ENCODE measurements at places on chromosomes 11 and 22.

DNA sequence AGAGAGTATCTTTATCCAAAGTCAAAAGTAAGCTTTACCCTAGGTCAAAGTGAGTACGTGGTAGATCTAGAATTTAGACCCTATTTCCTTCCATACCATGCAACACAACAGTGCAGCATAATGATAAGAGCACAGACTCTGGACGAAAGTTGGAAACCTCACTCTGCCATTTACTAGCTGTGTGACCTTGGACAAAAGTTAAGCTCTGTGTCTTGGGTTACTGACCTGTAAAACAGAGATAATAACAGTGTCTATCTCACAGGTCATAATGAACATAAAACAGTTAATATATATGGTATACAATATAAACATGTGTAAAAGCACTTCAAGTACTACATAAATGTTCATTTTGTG lies 13.6 kb upstream of the CHRNA10 start:
- no peak for DNase-seq

DNA sequence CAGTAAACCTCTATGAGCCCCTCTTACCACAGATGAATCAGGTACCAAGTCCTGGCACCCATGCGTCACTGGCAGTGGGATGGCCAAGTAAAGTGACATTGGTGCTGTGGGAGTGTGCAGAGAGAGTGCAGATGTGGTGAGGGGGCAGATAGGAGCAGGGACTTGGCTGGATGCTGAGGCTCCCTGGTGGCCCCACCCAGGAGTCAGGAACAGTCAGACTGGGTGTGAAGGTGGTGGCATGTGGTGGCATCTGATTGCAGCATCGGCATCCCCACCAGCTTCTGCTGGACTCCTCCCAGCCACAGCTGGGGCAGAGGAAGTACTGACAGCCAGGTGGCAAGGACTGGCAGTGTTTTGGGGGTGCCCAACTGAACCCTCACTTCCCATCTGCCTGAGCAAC lies 11.4 kb downstream of the DGAT2 start:
- DNase-seq, result no peak

- DNase-seq, result no peak
Measured at GRCh38 chr22:23263651-23264555, 83.6 kb downstream of the BCR start.

GRCh38 chr11:86013713-86014112 lies 55.2 kb downstream of the PICALM start:
- DNase-seq, result no peak

- DNase-seq, result no peak
Measured at GRCh38 chr11:114616516-114616915, 20.9 kb upstream of the NXPE4 start.

DNA sequence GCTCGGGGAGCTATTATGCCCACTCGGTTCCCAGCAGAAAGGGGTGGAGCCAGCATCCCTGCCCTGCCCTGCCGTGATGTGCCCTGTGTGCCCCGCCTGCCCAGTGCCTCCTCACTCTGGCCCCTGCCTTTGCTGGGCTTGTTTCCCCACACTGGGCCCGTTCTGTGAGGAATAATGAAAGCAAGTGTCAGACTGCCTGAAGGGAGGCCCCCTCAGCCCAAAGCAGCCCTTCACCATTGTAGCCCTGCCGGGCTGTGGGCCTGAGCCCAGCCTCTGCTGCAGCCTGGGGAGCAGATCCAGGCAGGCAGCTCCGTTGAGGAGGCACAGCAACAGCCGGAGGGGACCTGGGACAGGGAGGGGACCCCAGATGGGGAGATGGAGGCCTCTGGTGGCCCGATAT lies 20.2 kb upstream of the NEFH start:
- no peak for DNase-seq

DNA sequence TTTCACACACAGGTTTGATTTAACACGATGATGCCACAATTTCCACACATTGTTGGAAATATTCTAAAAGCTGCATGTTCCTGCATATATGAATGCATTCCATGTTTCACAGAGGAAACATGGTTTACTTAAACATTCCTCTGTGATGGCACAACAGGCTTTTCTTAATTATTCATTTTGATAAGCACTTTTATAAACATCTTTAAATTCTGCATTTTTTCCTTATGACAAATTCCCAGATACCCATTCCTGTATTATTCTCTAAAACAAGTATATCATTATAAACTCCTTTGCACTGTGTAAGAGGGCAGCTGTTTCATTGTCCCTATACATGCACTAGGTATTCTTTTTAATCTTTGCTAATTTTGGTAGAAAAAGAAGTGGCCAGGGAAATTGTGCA lies 532.3 kb downstream of the SOX6 start:
- DNase-seq, result no peak

GRCh38 chr11:7793233-7793632 lies 3.5 kb downstream of the OR5P2 start:
- no peak for DNase-seq

- DNase-seq, result peak; percentile 39
Measured at GRCh38 chr11:20647976-20648565, 21.3 kb upstream of the NELL1 start.

DNA sequence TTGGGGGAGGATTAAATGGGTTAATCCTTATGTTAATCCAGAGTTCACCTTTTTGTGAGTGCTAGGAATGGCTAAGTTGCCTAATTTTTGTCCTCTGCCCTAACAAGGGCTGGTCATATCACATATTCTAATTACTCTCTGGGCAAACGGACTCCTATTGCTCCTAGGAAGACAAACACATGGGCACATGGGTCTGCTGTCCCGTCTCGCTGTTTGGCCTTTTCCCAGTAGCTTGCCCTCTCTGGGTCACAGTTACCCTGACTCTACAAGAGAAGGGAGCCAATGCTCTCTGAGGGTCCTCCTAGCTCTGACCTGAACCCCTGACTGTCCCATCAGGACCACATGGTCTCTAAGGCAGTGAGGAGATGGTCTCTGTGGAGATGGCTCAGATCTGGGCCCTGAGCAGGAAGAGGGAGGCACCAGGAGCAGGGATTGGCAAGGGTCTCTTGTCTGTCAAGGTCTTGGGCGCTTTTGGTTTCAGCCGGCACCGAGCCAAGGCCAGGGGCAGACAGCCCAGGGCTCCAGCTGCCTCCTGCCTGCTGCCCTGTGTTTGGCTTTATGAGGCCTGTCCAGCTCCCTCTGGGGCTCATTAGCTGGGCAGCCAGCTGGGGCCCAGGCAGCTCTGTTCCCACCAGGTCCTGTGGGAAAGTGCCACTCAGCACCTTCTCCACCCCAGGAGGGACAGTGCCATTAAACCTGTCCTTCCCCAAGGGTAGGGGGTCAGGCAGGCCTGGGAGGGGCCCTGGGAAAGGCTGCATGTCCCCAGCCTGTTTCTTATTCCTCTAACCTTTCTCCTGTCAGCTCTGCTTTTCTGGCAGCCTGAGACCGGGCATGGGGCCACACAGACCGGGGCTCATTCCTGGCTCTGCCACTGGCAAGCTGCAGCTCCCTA lies 559.9 kb downstream of the MN1 start:
- DNase-seq, result no peak

- peak; percentile 48 for DNase-seq
Measured at GRCh38 chr11:119107538-119108145, 498 bp downstream of the C2CD2L start.

DNA sequence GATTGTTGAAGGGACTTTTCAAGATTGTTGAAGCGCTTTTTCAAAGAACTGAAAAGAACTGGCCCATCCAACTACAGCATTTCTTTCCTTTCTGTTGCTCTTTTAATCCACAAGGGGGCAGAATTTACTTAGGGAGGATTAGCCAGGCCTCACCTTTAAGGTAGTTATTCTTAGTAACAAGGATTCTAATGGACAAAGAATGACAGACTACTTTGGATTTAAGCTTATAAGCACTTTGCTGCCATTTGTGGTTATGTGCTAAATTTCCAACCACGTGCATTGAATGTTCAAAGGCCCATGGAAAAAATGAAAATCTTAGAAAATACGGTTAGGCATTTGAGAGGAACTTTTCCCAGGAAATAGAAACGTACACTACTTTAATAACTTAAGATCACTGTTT lies 49.5 kb upstream of the HSPA8 start:
- DNase-seq, result peak; percentile 44

DNA sequence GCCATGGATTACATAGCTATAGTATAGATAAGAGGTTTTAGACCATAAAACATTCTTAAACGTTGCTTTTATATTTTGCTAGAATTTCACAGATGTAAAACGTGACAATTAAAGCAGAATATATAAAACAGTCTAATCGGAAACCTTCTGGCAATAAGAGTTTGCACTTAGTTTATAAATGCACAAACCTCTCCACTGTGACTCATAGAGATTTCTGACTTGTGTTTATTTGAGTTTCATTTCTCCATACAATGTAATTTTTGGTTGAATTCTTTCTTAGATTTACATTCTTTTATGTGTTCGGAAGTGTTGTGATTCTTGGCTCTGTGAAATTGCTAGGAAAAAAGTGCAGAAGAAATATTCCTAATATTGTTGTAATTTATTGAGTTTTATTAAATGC lies 288.7 kb upstream of the CTSC start:
- DNase-seq, result no peak

DNA sequence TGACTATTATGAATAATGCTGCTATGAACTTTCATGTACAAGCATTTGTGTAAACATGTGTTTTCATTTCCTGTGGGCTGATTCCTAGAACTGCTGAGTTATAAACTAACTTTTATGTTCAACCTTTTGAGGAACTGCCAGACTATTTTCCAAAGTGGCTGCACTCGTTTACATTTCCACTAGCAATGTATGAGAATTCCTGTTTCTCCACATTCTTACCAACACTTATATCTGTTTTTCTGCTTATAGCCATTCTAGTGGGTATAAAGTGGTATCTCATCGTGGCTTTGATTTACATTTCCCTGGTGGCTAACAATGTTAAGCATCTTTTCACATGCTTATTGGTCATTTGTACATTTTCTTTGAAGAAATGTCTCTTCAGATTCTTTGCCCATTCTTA lies 35.2 kb upstream of the SCUBE2 start:
- no peak for DNase-seq

DNA sequence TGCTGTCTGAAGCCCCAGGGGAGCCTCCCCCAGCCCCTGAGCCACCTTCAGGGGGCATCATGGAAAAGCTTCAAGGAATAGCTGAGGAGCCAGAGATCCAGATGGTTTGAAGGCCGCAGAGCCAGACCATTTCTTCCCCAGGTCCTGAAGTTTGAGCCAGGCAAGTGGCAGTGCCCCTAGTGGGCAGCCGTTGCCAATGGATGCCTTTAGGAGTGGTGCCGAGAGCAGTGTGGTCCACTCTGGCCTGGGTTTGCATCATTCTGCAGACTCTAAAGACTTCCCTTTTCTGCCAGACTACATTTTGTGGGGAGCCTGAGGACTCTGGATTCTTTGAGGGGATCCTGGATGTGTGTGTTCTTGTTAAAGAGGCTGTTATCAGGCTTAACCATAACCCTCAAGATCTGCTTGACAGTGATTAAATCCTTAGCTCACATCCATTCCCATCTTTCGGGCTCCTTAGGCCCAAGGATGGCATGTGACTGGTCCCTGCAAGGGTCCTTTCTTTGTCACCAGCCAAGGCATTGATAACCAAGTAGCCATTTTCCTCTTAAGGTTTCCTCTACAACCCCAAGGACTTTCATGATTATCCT lies 13.1 kb downstream of the HINFP start:
- DNase-seq, result no peak

GRCh38 chr11:8227156-8228152 lies 36.2 kb downstream of the LMO1 start:
- DNase-seq, result no peak

GRCh38 chr11:65435981-65436411 lies 13.4 kb downstream of the NEAT1 start:
- DNase-seq, result no peak

GRCh38 chr22:43400449-43400848 lies 11.4 kb upstream of the MPPED1 start:
- DNase-seq, result no peak

DNA sequence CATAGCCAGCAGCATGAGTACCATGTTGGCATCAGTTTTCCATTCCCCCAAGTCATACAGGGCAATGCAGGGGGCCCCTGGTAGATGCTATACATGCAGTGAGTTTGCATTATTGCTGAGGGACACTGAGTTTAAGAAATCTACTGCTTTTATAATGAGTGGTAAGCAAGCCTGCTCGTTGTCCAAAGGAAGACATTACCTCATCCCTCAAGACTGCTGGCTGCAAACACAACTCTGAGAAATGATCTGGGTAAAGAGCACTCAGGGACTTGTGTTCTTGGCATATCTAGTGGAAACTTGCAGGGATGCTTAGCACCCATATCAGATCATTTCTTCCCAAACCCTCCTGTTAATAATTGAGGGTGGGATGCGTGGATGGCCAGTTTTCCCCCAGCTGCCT lies 77.9 kb downstream of the CWC15 start:
- DNase-seq, result no peak

GRCh38 chr11:118155776-118156530 lies 3.3 kb upstream of the SCN4B start:
- no peak for DNase-seq

- no peak for DNase-seq
Measured at GRCh38 chr11:26741036-26741435, 19.2 kb upstream of the SLC5A12 start.

DNA sequence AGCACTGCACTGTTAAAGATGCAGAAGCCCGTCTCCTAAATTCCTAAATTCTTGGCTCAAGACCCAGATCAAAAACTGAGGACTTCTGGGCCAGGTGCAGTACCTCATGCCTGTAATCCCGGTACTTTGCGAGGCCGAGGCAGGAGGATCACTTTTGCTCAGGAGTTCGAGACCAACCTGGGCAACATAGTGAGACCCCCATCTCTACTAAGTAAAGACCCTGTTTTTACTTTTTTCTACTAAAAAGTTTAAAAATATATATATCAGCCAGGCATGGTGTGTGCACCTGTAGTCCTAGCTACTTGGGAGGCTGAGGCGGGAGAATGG lies 29.7 kb downstream of the PDGFB start:
- DNase-seq, result no peak

DNA sequence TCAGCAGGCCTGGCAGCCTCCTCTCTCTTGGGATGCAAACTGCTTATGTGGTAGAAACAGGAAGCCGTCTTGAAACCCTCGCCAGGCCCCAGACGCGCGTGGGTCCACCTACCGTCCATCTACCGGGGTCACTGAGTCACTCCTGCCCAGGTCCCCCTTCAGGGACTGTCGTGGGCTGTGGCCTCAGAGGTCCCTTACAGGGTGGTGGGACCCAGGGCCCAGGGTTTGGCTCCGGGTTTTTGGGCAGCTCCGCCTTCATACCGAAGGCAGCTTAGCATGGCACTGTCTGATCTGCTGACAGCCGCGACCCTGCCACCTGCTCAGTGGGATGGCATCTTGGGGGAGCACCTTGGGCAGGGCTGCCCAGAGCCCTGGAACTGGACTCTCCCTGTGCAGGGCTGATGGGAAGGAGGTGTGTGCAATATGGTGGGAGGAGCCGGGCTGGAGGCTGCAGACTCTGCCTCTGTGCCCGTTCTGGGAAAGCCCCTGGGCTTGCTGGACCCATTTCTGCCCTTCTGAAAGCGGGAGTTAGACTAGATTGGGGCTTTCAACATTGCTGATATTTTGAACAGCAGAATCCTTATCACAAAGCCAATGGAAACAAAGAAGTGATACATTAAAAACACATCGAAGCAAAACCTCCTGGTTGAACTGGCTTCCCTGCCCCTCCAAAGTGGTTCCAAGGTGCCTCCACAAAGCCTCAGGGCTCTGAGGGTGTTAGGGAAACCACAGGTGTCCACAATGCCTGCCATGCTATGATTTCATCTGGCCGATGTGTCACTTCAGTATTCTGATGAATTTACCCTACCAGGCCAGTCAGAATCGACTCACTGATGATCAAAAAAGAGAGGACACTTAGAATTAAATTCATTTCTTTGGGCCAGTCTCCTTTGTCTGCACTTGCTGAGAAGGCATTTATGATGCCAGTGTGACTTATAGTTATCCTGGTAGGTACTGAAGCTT lies 316.5 kb downstream of the KIRREL3 start:
- DNase-seq, result no peak
